ENCODE measurements at places on chromosomes 3 and 15.

DNA sequence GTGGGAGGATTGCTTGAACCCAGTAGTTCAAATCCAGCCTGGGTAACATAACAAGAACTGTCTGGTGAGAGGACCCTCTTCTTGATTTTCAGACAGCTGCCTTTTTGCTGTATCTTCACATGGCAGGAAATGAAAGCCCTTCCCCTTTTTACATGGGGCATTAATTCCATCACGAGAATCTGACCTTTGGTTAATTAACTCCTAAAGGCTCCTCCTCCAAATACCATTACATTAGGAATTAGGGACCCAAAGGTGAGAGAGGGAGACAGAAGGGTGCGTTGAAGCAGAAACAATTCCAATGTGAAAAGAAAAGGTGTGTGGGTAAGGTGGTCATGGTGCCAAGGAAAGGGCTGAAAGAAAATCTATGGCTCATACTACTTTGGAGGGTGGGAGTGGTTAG lies 536.2 kb downstream of the MAGI1 start:
- DNase-seq = no peak

GRCh38 chr3:129702934-129703712 lies 96.6 kb upstream of the PLXND1 start:
- no peak for DNase-seq

DNA sequence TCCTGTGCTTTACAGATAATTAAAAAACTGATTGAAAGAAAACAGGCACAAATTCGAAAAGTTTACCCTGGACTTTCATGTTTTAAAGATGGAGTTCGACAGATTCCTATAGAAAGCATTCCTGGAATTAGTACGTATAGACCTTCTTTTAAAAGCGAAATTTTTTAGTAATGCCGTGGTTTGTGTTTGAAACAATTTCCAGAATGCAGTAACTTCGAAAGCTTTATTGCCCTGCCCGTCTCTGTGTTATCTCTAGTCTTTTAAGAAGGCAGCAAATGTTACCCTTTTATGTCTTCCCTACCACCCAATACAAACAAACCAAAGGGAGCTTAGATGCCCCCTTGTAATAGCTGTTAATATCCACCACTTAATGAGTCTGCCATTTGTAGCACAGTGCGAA lies 39.7 kb downstream of the SGO1 start:
- DNase-seq = no peak

DNA sequence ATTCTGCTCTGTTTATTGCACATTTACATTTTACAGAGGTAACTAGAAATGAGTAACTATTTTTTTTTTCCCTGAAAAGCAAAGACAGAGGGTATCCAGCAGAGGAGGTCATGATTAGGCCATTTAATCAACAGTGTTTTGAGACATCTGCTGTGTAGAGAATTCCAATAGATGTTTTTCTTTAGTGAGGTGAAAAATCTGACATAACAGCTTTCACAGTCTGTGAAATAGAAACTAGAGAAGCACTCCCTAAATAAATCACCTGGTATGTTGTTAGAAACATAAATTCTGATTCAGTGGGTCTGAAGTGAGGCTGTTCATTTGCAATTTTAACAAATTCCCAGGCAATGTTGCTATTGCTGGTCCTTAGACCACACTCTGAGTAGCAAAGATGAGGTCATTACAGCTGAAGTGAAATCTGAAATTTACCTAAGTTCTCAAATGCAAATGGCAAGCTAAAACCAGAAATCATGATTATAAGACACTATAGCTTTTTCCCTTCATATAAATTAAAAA lies 329.2 kb upstream of the LRRC3B start:
- no peak for DNase-seq

GRCh38 chr15:36468746-36469145 lies 110.7 kb upstream of the CDIN1 start:
- DNase-seq = no peak

- no peak for DNase-seq
These were observed 22.2 kb upstream of the FGD5 start for GRCh38 chr3:14796403-14797077.

DNA sequence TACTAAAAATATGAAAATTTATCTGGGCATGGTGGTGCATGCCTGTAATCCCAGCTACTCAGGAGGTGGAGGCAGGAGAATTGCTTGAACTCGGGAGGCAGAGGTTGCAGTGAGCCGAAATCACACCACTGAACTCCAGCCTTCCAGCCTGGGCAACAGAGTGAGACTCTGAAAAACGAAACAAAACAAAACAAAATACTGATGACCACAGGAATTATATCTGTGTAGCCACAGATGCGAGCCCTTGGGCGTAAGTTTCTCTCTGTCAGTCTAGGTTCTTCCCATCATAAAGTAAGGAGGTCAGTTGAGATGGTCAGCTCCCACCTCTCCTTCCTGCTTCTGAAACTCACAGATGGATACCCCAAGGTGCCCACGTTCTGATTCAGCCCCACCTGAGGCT lies 37.7 kb upstream of the CFAP161 start:
- no peak for DNase-seq

- no peak for DNase-seq
These were observed 57.6 kb upstream of the CHRM5 start for GRCh38 chr15:33910741-33911140.

DNA sequence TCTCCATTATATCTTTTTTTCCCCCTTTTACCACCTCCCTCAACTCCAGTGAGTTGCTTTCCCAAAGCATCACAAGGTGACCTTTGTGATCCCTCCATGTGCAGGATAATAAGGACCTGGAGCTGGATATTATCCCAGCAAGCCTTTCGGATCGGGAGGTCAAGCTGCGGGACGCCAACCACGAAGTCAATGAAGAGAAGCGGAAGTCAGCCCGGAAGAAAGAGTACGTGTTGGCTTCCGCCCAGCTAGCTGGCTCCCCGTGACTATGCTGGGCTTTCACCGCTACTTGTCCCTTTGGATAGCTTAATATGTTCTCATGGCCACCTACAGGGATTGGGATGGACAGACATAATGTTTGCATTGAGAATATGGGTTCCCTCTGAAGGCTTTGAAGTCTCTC lies 273.7 kb upstream of the UMPS start:
- no peak for DNase-seq

- peak; percentile 11 for DNase-seq
These were observed 33.4 kb upstream of the KIF23 start for GRCh38 chr15:69380726-69381105.

DNA sequence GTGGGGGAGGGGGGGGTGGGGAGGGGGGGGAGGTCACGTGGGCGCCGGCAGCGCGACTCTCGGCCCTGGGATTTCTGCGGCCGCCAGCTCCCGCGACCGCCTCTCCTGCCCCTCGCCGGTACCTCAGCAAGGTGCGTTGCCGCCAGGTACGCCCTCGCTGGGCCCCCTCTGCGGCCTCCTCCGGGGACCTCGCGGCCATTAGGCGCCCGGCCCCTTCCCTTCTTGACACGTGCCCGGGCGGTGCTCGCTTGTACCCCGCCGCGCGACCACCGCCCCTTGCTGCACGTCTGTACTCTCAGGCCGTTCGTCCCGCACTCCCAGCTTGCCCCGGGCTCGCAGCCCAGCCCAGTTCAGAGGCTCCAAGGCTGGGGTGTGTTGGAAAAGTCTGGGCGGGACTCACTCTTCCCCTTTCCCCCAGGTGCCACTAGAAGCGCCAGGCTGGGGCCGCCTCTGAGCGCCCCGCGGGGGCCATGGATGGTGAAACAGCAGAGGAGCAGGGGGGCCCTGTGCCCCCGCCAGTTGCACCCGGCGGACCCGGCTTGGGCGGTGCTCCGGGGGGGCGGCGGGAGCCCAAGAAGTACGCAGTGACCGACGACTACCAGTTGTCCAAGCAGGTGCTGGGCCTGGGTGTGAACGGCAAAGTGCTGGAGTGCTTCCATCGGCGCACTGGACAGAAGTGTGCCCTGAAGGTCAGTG lies at the start of gene MAPKAPK3:
TSS of gene MAPKAPK3 (plus strand) at position 56 of the 696 bp plus-strand sequence. CDS start at position 471, 415 bp downstream.
- DNase-seq = peak; percentile 36

DNA sequence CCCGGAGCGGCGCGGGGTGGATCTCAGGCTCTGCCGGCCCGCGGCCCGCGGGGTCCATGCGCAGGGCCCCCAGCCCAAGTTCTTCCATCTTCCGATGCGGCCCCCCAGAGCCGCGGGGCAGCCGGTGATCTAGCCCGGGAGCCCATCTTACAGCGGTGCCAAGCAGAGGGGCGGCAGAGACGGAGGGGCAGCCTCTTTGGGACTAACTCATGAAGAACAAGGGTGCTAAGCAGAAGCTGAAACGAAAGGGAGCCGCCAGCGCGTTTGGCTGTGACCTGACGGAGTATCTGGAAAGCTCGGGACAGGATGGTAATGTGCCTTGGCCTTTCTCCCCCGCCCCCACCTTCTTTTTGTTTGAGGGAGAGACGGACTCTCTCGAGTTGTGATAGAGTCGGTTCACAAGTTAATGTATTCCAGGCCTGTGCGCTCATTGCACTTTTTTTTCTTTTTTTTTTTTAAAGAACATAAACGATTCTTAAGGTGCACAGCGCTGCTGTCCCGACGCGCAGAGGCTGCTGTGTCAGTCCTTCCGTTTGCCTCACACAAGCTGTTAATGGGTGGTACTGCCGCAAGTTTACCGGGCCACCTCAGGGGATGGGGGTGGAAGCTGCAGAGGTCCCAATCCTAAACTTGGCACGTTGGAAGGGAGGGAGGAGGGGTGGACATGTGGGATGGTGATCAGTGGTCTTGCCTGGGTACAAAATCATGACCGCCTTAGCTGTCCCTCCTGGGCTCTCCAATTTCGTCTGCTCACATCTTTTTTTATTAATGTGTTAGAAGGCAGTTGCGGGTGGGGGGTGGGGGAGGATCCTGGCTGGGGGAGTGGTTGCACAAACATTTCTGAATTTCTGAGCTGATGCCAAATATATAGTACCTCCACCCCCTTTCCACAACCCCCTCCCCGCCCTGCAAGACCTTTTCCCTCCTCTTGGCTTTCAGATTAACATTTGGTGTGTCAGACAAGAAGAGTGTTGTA lies 801 bp downstream of the ARHGAP31 start:
- DNase-seq = no peak

DNA sequence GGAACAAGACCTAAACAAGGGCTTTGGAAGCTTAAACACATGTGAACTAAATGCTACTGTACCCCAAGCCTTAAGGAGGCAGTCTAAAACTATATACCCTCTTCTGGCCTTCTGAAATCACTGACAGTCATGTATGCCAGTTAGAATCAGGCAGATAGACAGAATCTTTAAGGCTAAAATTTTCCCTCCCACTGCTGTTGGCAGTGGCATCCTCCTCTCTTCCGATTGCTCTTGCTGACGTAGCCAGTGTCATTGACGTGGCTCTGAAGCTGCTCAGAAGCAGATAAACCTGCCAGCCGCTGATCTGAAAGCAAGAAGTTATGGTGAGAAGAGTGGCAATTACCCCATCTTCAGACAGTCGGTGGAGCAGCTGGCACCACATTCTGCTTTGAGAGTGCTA lies 3.3 kb downstream of the RYR3 start:
- DNase-seq = no peak

GRCh38 chr3:170716172-170716805 lies 130.4 kb upstream of the SLC7A14 start:
- DNase-seq = no peak

GRCh38 chr15:68310178-68310803 lies 32.7 kb downstream of the FEM1B start:
- no peak for DNase-seq

GRCh38 chr3:14587740-14588360 lies 47.7 kb upstream of the GRIP2 start:
- DNase-seq = no peak

DNA sequence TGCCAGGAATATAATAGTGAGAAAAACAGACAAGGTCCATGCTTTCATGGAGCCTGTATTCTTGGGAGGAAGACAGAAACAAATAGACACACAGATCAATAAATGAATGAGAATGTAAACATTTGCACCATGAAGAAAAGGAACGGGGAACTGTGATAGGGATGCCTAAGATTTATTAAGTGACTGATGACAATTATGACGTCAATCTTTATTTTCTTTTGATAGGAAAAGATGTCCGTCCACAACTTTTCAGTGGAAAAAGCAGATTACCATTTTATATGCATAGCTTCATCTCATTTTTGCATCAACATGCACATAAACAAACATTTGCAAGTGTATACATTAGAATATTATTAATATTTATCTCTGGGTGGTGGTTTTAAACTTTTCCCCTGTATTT lies 27.9 kb upstream of the WNT5A start:
- DNase-seq = no peak

- no peak for DNase-seq
These were observed 75.8 kb upstream of the LEKR1 start for GRCh38 chr3:156750191-156750873.

DNA sequence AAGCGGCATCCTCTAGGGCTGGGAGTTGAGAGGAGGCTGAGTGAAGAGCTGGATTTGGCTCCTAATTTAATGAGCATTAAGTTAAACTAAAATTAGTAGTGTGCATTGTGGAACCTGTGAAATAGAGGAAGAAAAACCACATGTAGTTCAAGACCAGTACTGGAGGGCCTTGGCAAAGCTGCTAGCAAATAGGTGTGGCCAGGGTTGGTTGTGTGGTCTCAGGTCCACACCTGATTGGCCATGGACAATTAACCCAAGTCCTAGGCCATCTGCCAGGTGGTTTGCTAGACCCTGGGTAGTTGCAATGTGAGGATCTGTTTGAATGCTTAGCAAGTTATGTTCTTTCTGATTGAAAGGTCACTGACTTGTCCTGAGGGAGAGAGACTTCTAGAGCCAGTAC lies 275.5 kb downstream of the PDCD6IP start:
- DNase-seq = no peak

- DNase-seq = no peak
These were observed 877 bp upstream of the GP5 start for GRCh38 chr3:194399874-194400411.

DNA sequence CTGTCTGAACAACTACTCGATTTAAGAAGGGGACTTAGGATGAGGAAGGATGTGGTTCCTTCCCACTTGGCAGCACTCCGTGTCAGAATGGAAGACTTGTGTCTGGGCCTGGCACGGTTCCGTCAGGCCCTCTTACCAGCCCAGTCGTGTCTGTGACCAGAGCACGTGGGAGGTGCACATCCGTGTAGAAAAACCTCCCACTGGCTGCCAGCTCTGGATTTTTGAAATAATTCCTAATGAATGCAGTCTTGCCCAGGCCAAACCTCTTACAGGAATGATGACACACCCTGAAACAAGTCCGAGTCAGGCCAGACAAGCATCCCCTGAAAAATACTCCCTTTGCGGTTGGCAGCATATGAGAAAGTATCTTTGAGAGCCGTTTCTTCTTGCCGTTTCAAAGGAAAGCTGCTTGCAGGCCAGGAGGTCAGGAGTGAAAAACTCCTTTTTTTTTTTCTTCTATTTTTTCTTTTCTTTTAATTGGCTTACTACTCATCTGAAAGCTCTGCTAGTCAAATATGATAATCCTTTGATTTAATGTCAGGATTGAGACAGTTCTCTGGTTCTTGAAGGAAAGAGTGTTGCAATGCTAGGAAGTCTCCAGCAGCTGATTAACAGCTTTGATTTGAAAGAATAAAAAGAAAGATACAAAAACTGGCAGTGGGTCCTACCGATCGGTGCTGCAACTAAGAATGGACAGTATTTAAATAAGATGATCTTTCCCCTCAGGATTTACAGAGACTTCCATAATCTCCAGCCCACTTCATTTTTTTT lies 19.8 kb downstream of the IL1RAP start:
- no peak for DNase-seq

- DNase-seq = no peak
These were observed 140.9 kb upstream of the IQSEC1 start for GRCh38 chr3:13213911-13214846.

- DNase-seq = no peak
These were observed 4.1 kb downstream of the LOXL1 start for GRCh38 chr15:73930371-73930770.
